Suprapubic skin (tissue), 4 donors: ENCODE measurements at places on chromosomes 12 and 14. TPM values are rescaled to one million over a fixed set of nuclear protein-coding genes. Genes with fewer than 3 reads are reported as not detected.

Gene VRTN
- 0.17 TPM for total RNA-seq

Gene CAPZA3
- total RNA-seq, result 1.6 TPM

Gene NRXN3
- 4.3 TPM for total RNA-seq

Gene MMAB
- 37.2 TPM for total RNA-seq

Gene FNTB
- 40.6 TPM for total RNA-seq

Gene DGLUCY
- 94.9 TPM for total RNA-seq

Gene RGS6
- 0.08 TPM for total RNA-seq

Gene KLRC1
- not detected for total RNA-seq

Gene OR6C2
- total RNA-seq, result not detected

Gene NAA30
- total RNA-seq, result 17.0 TPM

Gene B4GALNT1
- 0.42 TPM for total RNA-seq

Gene IL26
- total RNA-seq, result not detected

Gene KRT6C
- total RNA-seq, result 7.8 TPM

Gene CMA1
- not detected for total RNA-seq

Gene CLEC4C
- total RNA-seq, result not detected

Gene KCNC2
- not detected for total RNA-seq

Gene NUMB
- total RNA-seq, result 43.1 TPM

Gene TOGARAM1
- total RNA-seq, result 14.9 TPM

Gene KRT79
- 202 TPM for total RNA-seq

Gene PIANP
- total RNA-seq, result not detected

Gene ARID2
- 79.1 TPM for total RNA-seq

Gene CDKN3
- total RNA-seq, result not detected

Gene EXOC3L4
- total RNA-seq, result not detected

Gene KCNK10
- 0.04 TPM for total RNA-seq

Gene GDF3
- not detected for total RNA-seq

Gene IPO8
- 44.1 TPM for total RNA-seq

Gene LRP1-AS
- total RNA-seq, result not detected

Gene MIP
- not detected for total RNA-seq

Gene POTEG
- not detected for total RNA-seq

Gene SYT1
- not detected for total RNA-seq
